ENCODE measurements at places on chromosomes 12 and 14. TPM values are rescaled to one million over a fixed set of nuclear protein-coding genes. Genes with fewer than 3 reads are reported as not detected.

DNA sequence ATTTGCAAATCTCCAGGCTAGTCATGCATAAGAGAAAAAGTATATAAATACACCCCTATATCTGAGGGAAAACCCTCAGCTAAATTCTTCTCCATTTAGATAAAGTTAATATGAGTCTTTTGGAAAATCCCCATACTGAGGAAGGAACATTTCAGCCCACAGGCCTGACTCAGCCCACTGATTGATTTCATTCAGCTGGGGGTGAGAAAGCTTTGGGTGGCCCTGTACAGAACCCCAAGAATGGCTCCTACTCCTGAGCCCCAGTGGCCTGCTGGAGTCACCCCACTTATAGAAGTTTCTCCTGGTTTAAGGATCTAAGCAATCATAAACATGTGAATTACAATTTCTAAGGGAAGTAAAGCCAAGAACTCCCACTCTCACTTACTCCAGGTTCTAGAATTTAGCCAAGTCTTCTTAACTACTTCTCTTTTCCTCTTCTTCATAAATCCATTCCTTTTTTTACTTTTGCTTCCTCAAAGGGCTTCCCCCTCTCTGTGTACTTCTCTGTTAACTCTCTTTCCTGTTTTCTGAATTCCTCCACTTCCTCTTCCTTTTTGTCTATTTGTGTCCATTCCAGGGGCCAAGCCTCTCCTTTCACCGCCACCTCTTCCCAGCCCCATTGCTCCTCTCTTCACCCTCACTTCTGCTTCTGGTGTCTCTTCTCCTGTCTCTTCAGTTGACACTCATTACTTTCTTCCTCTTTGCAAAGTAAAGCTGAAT, 21.0 kb downstream of the RTN1 start:
- H3K4me1 ChIP-seq: peaks cover 10% of the 10 kb centered on the region
- H3K36me3 ChIP-seq: no peaks in the 10 kb centered on the region
- no peak for DNase-seq
- no peak overlapping the region for H3K4me3 ChIP-seq
- H3K27ac ChIP-seq: no peak overlapping the region

DNA sequence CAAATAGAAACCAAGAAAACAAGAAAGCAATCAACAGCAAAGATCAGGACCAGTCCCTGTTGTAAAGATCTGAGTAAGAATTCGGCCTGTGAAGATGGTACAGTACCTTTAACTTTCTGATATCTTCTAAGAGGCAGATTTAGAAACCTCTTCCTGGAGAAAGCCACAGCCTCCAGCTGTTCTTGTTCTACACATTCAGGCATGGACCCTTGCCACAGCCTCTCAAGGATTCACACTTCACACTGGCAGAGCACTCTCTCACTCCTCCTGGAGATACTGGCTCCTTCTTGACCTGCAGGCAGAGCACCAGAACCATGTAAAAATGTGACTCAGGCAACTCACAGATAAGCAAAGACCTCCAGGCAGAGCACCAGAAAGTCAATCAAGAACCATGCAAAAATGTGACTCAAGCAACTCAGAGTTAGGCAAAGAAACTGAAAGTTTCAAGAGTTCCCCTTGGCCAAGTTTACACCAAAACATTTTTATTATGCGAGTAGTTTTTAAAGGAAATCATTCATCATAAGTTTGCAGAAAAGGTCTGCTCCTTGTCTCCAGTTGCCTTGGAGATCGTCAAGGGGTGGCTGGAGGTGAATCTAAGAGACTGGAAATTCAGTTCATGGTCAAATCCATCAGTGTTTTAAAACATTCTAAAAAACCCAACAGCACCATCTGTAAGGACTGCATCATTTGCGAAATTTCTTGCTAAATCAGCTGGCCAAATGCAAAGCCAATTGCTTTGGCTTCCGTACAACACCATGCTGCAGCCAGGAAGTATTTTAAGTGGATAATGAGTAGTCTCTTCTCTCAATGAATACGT, 119.3 kb upstream of the MDM1 start:
- peaks cover 33% of the 10 kb centered on the region for H3K4me1 ChIP-seq
- DNase-seq: peak; percentile 29
- H3K27ac ChIP-seq: peak overlapping the region; percentile 70
- no peaks in the 10 kb centered on the region for H3K36me3 ChIP-seq

DNA sequence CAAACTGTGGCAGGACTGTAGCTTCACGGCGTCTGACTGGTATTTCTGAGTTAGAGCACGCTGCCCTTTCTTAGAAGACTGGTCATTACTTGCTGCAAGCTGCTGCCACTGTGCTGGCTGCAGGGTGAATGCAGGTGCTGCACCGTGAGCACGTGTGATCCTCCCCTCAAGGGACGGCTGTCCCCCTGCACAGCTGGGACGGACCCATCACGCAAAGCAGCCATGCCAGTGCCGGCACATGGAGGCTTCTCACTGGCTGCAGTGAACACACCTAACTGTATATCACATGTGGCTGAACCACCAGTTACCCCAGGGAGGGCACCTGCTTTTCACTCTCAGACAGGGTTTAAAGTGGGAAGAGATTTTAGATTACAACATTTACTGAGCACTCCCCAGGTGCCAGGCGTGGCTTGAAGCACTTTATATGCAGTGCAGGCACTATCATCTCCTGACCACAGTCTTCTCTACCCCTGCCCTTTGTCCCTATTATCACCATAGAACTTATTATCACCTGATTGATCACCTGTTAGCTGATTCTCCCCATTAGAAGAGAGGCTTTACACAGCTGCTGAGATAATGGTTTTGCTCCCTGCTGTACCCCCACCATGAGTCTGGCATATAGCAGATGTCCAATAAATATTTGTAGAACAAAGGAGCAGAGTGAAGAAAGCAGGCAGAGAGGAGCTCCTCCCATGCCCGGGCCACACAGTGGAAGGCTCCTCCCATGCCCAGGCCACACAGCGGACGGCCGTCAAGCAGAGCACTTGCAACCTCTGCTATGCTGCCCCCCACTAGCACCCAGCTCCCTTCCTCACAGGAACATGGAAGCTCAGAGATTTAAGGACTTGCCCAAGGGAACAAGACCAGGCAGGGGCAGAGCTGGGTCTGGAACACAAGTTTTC, 25.9 kb downstream of the SLC25A47 start:
- no peaks in the 10 kb centered on the region for H3K27me3 ChIP-seq
- peaks cover 91% of the 10 kb centered on the region for H3K36me3 ChIP-seq
- no peak for DNase-seq
- H3K27ac ChIP-seq: no peak overlapping the region

DNA sequence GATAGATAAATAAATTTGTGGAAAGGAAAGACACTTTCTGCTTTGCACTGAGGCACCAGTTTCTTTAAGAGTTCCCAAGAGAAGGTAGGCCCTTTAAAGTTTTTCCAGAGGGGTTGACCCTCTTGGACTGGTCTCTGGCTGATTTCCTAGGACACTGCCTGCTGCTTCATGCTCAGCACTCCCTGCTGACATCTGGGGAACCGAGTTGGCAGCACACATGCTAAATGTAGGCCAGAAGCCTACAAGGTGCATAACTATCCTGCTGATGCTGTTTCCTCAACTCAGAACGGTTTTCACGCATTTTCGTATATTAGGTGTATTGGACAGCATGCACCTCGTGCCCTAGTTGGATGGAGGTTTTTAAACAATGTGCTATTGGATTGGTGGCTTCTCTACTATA, 887.2 kb upstream of the SEL1L start:
- no peaks in the 10 kb centered on the region for H3K4me1 ChIP-seq
- H3K27me3 ChIP-seq: no peaks in the 10 kb centered on the region
- H3K4me3 ChIP-seq: no peak overlapping the region
- H3K27ac ChIP-seq: no peak overlapping the region

GRCh38 chr12:92899386-92900001, 29.6 kb downstream of the EEA1 start:
- H3K4me3 ChIP-seq: no peak overlapping the region
- peaks cover 22% of the 10 kb centered on the region for H3K4me1 ChIP-seq
- DNase-seq: peak; percentile 68

The CYP27B1 gene
- 0.56 TPM for polyA plus RNA-seq

- H3K27ac ChIP-seq: no peak overlapping the region
- no peaks in the 10 kb centered on the region for H3K36me3 ChIP-seq
- no peaks in the 10 kb centered on the region for H3K27me3 ChIP-seq
- H3K4me3 ChIP-seq: no peak overlapping the region
- H3K4me1 ChIP-seq: no peaks in the 10 kb centered on the region
Observed at GRCh38 chr12:82625523-82625922, 61.2 kb upstream of the TMTC2 start.

- H3K27me3 ChIP-seq: no peaks in the 10 kb centered on the region
- no peak overlapping the region for H3K27ac ChIP-seq
- H3K36me3 ChIP-seq: peaks cover 23% of the 10 kb centered on the region
- peaks cover 17% of the 10 kb centered on the region for H3K4me1 ChIP-seq
Observed at GRCh38 chr14:21521501-21521900, 4.6 kb downstream of the SALL2 start.

The TSPAN19 gene
- not detected for polyA plus RNA-seq

Measured in stomach (tissue), 19 donors.